ENCODE measurements at places on chromosomes 7 and 10. TPM values are rescaled to one million over a fixed set of nuclear protein-coding genes. Genes with fewer than 3 reads are reported as not detected.

The LEP gene
- 0.12 TPM for total RNA-seq

The SEMA4G gene
- total RNA-seq = 1.00 TPM

The ARHGEF5 gene
- 1.3 TPM for total RNA-seq

The IFIT1B gene
- not detected for total RNA-seq

The NYAP1 gene
- total RNA-seq = 1.2 TPM

The OR2A12 gene
- not detected for total RNA-seq

The CUBN gene
- 0.87 TPM for total RNA-seq

The EFCAB10 gene
- total RNA-seq = not detected

The EEF1AKMT2 gene
- 29.6 TPM for total RNA-seq

The TMEM213 gene
- not detected for total RNA-seq

The CALML3 gene
- not detected for total RNA-seq

The ITGA8 gene
- 1.1 TPM for total RNA-seq

Measured in uterine smooth muscle cell (primary cell).